ENCODE measurements at places on chromosomes 3 and 15. TPM values are rescaled to one million over a fixed set of nuclear protein-coding genes. Genes with fewer than 3 reads are reported as not detected.
A peak's percentile ranks its signal among the peaks of the same experiment; 100 is the strongest.

DNA sequence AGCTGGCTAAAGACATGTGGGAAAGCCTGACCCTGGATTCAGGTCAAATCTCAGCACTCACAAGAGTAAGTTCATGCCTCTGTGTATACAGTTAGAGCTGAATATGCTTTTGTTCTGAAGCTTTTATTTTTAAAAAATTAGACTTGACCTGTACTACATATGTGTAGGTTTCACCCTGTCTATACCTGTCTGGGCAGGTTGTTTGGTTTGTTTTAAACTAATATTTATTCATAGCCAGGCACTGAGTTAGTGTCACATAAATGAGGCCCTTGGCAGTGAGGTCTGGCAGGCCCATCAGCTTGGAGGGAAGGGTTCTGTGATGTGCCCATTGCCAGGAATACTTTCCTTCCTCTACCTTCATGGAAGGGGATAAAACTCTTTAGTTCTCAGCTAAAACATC, 1.9 kb downstream of the DNAJA4 start:
- DNase-seq: no peak

- DNase-seq: no peak
These were observed 437.7 kb downstream of the RAP2B start for GRCh38 chr3:153599685-153600084.

GRCh38 chr3:51819709-51820406, 40.8 kb upstream of the IQCF6 start:
- peak; percentile 87 for DNase-seq

COMMD4 gene
- 73.0 TPM for total RNA-seq

PTH1R gene
- 7.5 TPM for total RNA-seq

GRCh38 chr3:100089812-100090668, 24.3 kb downstream of the FILIP1L start:
- no peak for DNase-seq

- no peak for DNase-seq
These were observed 424.5 kb downstream of the SOX2 start for GRCh38 chr3:182136008-182136910.

ZNF620 gene
- total RNA-seq: 6.5 TPM

DNA sequence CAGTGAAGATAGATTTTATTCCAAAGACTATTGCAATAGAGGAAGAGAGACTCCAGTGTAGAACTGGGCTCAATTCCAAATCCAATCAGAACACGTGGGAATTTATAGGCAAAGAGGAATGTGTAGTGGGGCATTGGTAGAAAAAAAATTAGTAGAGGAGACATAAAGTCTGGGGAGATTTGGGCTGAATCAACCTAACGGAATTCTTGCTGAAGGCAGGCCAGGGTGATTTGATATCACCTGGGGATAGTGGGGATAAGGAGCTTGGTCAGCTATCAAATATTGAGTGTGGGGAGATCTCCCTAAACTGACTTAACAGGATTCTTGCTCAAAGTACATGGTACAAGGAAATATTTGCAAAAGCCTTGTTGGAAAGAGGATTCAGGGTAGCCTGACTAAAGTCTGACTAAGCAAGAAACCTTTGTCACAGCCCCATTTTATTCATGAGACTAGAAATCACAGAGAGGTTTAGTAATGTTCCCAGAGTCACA, 29.6 kb downstream of the SST start:
- DNase-seq: no peak

CLDN16 gene
- not detected for total RNA-seq

GRCh38 chr3:53071882-53072431, 26.1 kb upstream of the SFMBT1 start:
- DNase-seq: no peak

- DNase-seq: no peak
These were observed 16.1 kb upstream of the GYG1 start for GRCh38 chr3:148975248-148975647.

STXBP5L gene
- 0.71 TPM for total RNA-seq

FOXL2 gene
- total RNA-seq: 0.26 TPM

DNA sequence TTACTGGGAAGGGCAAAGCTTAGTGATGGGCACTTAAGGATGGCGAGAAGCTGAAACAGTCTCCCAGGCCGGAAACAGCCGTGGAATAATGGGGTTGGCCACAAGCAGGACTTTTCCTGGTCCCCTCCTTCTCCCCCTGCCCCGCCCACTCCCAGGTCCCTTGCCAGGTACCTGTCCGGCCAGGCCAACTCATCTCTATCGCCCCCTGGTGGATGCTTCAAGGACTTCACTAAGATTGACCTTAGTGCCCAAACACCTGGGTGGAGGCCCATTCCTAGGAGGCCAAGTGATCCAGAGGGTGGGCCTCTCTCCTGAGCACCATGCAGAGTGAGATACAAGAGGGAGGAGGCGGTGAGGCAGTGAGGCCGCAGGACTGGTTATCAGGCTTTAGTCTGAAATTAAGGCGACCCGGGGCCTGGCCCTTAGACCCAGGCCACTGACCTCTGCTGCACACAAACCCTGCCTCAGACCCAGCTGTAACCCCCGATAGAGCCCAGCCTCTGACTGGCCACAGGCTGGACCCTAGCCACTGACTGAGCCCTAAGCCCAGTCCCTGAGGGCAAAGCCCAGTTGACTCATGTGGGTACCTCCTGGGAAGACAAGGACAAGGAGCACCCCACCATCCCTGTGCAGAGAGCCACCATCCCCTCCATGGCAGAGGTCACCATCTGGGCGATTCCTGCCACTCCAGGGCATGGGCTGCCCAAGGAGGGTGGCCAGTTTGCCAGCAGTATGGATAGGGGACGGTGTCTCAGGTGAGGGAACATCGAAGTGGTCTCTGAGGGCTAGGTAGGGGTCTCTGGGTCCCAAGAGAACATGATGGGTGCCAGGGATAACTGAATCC, 37.6 kb downstream of the VIPR1 start:
- no peak for DNase-seq

GRCh38 chr15:35725353-35725752, 179.4 kb upstream of the DPH6 start:
- no peak for DNase-seq

DNA sequence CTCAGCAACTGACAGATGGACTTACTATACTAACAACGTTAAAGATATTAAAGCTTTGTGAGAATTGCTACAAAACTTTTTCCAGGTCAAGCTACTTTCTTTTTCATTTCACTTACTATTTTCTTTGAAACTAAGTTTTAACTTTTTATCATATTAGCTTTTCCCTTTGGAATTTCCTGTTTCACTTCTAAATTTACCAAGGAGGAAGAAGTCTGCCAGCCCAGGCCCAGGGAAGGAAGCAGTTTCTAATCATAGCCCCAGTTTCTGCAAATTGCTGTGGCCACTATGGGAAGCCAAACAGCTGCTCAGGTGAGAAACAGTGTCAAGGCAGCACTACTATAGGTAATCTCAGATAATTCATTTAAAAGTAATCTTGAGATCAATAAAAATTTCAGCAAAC, 18.4 kb downstream of the CYFIP1 start:
- DNase-seq: no peak

DNA sequence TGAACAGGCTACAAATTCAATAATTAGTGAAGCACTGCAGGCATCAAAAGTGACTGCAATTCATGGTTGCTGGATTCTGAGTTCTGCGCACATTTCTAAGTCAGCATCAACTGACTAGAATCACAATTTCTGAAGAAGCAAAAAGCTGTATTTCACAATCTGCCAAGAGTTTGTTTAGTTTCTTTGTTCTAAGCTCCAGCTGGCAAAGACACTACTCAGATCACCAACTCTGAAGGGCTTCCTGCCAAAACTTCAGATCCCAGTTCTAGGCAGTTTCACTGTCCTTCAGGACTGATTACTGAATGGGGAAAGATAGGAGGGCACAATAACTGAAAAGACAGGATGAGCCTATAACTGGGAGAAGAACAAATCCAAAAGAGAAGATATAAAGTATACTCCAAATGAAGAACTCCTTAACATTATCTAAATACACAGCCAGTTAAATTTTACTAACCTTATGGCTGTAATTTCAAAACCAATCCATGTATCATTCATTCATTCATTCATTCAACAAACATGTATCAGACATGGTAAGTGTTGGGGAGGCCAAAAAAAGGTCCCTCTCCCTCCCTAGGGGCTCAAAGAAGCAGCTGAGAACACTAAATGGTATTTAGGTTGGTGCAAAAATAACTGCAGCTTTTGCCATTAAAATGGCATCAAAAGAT, 17.1 kb downstream of the TJP1 start:
- DNase-seq: no peak

DNA sequence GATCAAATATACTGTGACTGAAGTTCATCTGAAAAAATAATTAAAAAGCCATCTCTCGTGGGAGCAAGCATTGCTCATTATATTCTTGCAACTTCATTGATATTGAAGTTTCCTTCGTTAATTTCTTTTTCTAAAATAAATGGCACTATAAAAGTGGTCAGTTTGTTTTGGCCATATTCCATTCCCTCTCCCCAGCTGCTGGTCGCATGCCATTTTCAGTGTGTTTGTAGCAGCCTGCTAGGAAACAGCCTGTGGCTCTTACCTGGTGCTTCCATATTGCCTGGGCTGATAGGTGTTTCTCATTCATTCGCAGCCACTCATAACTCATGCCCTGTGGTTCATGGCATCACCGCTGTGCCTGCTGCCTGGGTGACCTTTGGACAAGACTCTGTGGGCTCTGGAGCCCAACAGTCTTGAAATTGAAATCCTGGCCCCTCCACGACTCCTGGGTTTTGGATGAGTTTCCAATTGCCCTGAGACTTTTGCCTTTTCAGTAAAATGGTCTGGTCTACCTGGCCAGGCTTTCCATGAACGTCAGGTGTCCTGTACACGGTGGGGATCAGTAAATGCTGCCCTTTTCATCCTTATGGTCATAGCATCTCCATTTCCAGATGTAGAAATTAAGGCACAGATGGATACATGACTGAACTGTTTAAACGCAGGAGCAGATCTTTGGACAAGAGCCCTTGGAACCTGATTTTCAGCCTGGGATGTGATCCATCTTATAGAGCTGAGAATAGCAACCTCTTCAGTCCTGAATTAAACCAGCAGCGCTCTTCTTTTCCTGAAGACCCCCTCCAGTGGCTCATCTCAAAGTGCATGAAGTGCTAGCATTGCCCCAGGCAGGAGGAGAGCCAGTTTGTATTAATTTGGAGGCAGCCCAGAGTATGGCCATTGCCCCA, 69.4 kb downstream of the SLCO3A1 start:
- DNase-seq: no peak
